ENCODE measurements at places on chromosomes 4 and X. TPM values are rescaled to one million over a fixed set of nuclear protein-coding genes. Genes with fewer than 3 reads are reported as not detected.

The PNCK gene
- total RNA-seq: not detected

The FGD1 gene
- 15.6 TPM for total RNA-seq

The SNCA gene
- 34.8 TPM for total RNA-seq

DNA sequence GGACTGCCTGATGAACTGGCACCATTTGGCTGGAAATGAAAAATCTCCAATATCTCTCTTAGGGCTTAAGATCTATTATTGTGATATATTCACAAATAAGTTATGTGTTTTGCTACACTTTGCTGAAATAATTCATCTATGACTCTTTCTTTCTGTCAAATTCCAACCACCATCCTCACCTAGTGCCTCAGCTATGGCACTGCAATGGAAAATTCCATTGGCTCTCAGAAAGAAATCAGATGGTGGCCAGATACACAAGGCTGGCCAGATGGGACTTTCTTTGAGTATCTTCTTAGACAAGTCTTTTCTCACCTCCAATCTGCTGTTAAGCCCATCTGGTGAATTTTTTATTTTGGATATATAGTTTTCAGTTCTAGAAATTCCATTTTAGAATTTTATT, 28.0 kb downstream of the NAT8L start:
- peak; percentile 7 for DNase-seq

DNA sequence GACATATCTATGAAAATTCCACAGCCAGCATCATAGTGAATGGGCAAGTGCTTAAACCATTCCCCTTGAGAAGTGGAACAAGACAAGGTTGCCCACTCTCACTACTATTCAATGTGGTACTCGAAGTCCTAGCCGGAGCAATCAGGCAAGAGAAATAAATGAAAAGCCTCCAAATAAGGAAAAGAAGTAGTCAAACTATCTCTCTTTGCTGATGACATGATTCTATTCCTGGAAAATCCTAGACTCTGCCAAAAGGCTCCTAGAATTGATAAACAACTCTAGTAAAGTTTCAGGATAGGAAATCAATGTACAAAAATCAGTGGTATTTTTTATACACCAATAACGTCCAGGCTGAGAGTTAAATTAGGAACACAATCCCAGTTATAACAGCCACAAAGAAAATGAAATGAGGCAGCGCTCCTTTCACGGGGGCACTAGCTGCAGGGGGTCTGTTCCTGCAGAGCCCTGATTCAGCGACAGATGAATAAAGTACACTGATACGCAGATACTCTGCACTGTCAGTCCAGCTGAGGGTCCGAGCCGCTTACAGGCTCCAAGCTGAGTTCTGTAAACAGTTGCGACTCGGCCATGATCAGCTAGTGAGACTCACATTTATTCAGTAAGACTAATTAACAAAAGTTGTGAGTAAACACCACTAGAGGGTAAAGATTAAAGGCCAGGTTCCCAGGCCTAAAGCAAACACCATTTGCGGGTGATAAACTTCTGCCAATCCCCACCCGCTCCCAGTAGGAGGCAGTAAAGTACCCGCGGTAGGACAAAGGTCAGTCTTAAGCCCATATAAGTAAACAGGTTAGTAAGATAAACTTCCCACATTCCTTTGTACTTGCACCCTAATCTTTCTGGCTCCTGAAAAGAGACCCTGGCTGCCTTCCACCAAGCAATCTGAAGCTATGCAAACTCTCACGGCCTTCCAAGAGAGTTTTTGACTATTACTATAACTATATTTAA, 290.6 kb upstream of the GRID2 start:
- DNase-seq: no peak

Data from MCF 10A (cell line).